ENCODE measurements at places on chromosomes 2 and 18.

DNA sequence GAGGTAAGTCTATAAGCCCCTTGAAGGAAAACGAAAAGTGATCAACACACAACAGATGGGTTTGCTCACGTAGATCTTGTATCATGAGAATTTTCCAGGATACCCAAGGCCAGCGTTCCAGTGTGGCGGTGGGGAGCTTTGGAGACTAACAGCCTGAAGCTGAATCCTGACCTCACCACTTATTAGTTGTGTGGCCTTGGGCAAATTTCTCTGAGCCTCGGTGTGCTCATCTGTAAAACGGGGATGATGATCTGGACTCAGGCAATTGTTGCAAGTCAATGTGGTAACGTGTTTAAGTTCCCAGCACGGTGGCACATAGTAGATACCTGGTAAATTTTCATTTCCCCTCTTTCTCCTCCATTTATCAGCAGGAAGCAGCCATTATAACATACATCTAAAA lies 68.3 kb downstream of the VWA3B start:
- DNase-seq: no peak

DNA sequence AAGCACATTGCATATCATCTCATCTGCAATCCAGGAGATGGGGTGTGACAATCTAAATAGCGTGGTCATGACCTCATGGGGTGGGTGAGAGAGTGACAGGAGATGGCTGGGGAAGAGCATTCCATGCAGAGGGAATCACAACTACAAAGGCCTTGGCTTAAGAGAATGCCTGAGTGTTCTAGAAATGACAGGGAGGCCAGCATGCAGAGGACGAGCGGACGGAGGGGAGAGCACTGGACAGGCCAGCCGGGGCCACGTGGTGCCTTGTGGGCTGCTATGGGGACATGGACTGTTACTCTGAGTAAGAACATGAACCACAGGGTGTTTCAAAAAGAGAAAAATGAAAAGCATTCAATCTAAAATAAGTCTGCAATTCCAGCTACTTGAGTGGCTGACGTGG lies 117.9 kb upstream of the ODC1 start:
- DNase-seq: no peak

GRCh38 chr2:197284956-197285355 lies 25.6 kb downstream of the ANKRD44 start:
- DNase-seq: no peak

DNA sequence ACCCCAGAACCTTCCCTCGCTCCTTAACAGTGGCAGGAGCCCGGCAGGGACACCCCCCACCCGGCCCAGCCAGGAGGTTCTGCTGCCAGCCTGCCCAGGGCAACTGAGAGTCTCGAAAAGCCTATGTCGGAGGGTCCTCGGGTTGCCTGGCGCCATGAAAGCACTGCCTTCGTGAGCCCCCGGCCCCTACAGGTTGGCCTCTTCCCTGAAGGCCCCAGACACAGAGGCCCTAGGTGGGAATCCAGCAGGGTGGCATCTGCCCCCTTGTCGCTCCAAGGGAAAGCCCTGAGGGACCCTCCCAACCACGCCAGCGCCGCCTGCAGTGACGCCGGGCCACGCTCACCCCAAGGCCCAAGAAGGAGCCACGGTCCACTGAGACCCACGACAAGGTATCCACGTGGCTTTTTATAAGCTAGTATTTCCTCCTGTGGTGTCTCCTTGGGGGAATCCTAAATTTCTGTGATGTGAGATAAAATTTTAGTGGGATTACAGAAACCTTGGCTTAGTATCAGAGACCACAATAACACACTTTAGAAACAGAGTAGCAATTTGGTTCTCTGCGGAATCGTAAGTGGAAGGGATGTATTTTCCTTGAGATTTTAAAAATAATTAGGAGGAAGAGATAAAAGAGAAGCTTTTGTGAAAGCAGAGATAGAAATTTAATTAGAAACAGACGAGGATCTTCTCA lies 138.9 kb downstream of the HDAC4 start:
- DNase-seq: no peak

DNA sequence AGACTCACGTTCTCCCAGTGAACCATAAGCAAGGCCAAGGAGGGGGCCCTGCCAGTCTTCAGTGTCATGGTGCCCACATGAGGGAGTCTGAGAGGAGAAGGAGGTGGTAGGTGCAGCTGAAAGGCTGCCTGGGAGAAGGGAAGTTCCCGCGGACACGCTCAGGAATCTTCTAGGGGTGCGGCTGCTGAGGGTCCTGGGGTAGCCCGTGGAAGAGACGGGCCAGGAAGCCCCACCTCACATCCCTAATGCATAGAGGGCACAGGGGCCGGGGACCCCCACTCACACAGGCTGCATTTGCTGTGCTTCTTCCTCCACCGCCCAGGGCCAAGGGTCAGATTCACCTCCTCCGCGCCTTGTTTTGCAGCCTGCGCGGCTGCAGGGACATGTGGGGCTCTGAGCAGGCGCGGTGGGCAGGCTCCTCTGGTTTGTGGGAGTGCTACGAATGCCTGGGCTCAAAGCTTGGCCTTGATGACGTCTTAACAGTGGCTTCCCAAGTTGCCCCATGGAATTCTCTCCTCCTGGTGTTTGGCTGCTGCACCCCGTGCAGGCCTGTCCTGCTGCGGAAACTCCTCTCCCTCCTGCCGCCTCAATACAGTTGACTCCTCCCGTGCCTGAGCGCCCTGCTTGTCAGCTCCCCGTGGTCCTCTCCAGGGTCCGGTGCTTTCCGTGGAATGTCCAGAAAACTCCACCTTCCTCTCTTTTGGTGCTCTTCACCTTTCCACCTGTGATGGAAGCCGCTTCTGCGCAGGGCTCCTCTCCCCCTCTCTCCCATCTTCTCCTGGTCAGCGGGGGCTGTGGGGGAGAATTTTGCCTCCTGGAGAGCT lies 95.7 kb downstream of the VAPA start:
- DNase-seq: no peak

- no peak for DNase-seq
Measured at GRCh38 chr18:49072524-49072934, 121.8 kb upstream of the SMAD7 start.

DNA sequence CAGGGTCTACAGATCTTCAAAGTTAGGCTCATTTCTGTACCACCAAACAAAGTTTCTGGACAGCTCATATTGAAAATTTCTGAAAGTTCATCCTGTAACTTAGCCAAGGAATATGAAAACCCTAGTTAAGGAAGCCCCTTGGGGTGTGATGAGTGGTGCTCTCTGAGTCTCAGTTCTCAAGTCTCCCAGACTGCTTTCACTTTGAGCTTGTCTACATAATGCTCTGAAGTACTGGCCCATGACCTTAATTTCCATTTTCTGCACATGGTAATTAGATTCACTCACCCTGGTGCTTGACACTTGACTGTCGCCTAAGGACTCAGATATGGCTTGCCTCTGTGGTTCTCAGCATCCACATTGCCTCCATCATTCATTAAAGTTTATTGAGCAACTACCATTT lies 51.7 kb upstream of the SATB2 start:
- DNase-seq: no peak

DNA sequence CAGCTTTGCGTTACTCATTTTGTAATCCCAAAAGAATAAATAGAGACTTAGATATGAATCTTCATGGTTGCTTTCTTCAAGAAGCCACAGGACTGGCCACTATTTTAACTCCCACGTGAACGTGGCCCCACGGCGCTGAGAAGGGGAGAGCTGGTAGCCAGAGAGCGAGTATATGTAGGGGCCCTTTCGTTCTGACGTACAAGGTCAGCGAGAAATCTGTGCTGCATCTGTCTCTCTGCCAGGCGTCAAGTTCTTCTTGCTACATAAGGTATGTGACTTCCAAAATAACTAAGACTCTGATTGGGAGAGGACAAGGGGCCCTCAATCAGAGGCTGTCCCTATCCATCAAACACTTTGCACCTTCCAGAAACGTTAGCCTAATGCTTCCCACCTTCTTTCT lies 149.2 kb downstream of the PLEKHA3 start:
- no peak for DNase-seq

GRCh38 chr2:178928077-178928476 lies 120.9 kb upstream of the TTN start:
- no peak for DNase-seq

- DNase-seq: no peak
Measured at GRCh38 chr2:222926915-222927314, 66.1 kb downstream of the ACSL3 start.

DNA sequence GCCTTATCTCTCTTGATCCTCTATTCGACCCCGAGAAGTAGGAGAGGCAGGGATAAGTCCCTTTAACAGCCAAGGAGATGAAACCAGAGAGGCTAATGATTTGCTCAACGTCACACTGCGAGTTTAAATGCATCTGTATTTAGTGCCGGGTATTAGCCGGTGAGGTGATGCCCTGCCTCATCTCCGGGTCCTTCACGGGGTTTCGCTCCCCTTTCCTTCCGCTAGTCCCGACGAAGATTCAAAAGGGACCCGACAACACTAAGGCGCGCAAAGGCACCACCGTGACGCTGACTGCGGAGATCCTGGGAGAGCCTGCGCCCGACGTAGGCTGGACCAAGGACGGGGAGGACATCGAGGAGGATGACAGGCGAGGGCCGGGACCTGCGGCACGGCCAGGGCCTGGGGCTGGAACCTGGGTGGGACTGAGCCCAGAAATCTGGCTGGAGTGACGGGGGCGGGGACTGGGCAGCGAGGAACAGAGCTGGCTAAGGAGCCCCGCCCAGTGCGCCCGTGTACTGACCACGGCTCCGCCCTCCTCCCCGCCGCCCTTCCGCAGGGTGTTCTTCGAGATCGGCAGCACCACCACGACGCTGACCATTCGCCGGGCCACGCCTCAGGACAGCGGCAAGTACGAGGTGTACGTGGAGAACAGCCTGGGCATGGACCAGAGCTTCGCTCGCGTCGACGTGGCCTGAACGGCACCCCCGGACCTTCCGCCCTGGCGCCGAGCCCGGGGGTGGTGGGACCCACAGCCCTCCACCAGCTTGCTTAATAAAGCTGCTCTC lies 1.0 kb upstream of the GMPPA start:
- no peak for DNase-seq

- DNase-seq: no peak
Measured at GRCh38 chr2:172639823-172640222, 83.9 kb downstream of the PDK1 start.

DNA sequence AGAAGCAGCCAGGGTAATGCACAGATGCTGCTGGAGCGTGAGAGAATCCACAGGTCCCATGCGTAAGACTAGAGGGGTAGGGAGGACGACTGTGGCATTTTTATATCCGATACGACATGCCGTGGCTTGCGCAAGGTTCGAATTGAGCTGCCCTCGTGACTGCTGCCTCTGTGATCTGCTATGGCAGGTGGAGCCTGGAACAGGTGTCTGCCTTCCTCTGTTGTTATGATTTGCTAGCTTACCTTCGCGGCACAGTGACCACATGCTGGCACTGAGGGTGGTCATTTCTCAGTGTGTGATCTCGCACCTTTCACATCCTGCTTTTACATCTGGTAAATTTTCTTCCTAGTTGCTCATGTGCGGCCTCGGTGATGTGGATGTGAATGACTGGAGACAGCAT lies 240.2 kb downstream of the ALPK2 start:
- no peak for DNase-seq

DNA sequence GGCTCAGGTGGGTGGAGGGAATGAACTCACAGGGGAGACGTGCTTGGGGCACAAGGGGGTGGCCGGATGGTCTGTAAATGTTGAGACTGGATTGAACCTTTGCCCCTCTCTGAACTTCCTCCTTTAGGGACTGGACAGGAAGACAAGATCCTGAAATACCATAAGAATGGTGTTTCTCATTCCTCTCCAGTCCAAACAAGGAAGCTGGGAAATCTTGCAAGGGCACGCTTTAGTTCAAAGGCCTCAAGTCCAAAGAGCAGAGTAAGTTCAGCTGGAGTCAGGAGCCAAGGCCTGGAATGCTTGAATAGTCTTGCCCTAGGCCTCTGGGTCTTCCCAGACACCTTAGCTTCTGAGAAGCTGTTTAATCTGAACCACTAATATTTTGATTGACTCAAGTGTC lies 52.4 kb upstream of the SIX3 start:
- no peak for DNase-seq

DNA sequence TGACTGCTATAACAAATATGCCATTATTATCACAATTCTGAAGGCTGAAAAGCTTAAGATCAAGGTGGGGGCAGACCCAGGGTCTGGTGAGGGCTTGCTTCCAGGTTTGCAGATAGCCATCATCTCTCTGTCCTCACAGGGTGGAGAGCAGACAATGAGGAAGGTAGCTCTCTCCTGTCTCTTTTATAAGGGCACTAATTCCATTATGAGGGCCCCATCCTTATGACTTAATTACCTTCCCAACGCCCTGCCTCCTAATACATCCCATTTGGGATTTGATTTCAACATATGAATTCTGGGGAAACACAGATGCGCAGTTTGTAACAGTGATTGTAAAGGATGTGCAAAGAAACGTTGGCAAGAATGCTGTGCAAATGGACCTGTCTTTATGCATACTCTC lies 44.8 kb downstream of the PARD3B start:
- no peak for DNase-seq

Data from activated CD8-positive, alpha-beta memory T cell treated with anti-CD3 and anti-CD28 coated beads for 4 hours (primary cell).